Motor neuron (in vitro differentiated cells): ENCODE measurements at places on chromosomes 6 and 20. TPM values are rescaled to one million over a fixed set of nuclear protein-coding genes. Genes with fewer than 3 reads are reported as not detected.

TMEM63B gene
- total RNA-seq: 36.5 and 36.9 TPM in 2 replicates

PNPLA1 gene
- 0.93 TPM in 1 of 2 replicates, not detected in the other for total RNA-seq

NRSN1 gene
- 0.16 TPM in 1 of 2 replicates, not detected in the other for total RNA-seq

NNAT gene
- 5.9 and 6.8 TPM in 2 replicates for total RNA-seq

GNMT gene
- total RNA-seq: 0.32 TPM in 1 of 2 replicates, not detected in the other

ENPP5 gene
- 0.35 TPM in 1 of 2 replicates, not detected in the other for total RNA-seq

RBBP8NL gene
- not detected in 2 replicates for total RNA-seq

BPIFB1 gene
- total RNA-seq: not detected in 2 replicates

SYNDIG1 gene
- 5.8 and 6.2 TPM in 2 replicates for total RNA-seq

RBPJL gene
- total RNA-seq: 0.44 and 0.62 TPM in 2 replicates

ZCCHC3 gene
- total RNA-seq: 17.3 and 17.5 TPM in 2 replicates

HSPA1L gene
- total RNA-seq: 1.2 and 1.3 TPM in 2 replicates

MAS1 gene
- 0.54 and 1.4 TPM in 2 replicates for total RNA-seq

BPI gene
- total RNA-seq: 1.1 TPM in 1 of 2 replicates, not detected in the other

LGSN gene
- total RNA-seq: 0.05 and 0.16 TPM in 2 replicates

PLAGL1 gene
- total RNA-seq: 23.5 and 38.7 TPM in 2 replicates

COQ3 gene
- 5.2 and 5.9 TPM in 2 replicates for total RNA-seq

SLC29A1 gene
- total RNA-seq: 19.1 and 21.2 TPM in 2 replicates

MYB gene
- total RNA-seq: 0.22 TPM in 1 of 2 replicates, not detected in the other

MAFB gene
- 4.1 and 4.9 TPM in 2 replicates for total RNA-seq

POU5F1 gene
- 8,363 and 8,764 TPM in 2 replicates for total RNA-seq

C2 gene
- 1.2 and 1.6 TPM in 2 replicates for total RNA-seq

MUCL3 gene
- total RNA-seq: 0.15 TPM in 1 of 2 replicates, not detected in the other

HLA-G gene
- not detected in 2 replicates for total RNA-seq

GGTLC1 gene
- not detected in 2 replicates for total RNA-seq

SKIC2 gene
- 30.6 and 35.0 TPM in 2 replicates for total RNA-seq

SLC22A7 gene
- 0.59 and 0.78 TPM in 2 replicates for total RNA-seq

OPRM1 gene
- total RNA-seq: 0.53 TPM in 1 of 2 replicates, not detected in the other

FAM217A gene
- total RNA-seq: 0.28 and 0.49 TPM in 2 replicates

HLA-DPA1 gene
- 0.58 and 1.2 TPM in 2 replicates for total RNA-seq

HDGFL1 gene
- total RNA-seq: 0.14 and 0.41 TPM in 2 replicates

YTHDF1 gene
- total RNA-seq: 23.8 and 24.9 TPM in 2 replicates

TCF15 gene
- 0.63 and 1.1 TPM in 2 replicates for total RNA-seq

FABP7 gene
- 14.6 and 14.7 TPM in 2 replicates for total RNA-seq

GCNT2 gene
- 15.8 and 18.6 TPM in 2 replicates for total RNA-seq

ALDH8A1 gene
- total RNA-seq: 2.3 and 3.7 TPM in 2 replicates

SLC17A2 gene
- total RNA-seq: 0.31 and 0.81 TPM in 2 replicates

VSX1 gene
- 0.44 and 0.54 TPM in 2 replicates for total RNA-seq

TCP11 gene
- total RNA-seq: 0.64 and 0.73 TPM in 2 replicates

LTB gene
- 0.44 and 1.9 TPM in 2 replicates for total RNA-seq

ULBP3 gene
- total RNA-seq: 41.2 and 43.3 TPM in 2 replicates

CAP2 gene
- total RNA-seq: 15.8 and 16.9 TPM in 2 replicates
